ENCODE measurements at places on chromosomes 2 and 18.

- DNase-seq, result no peak
These were observed 4.8 kb upstream of the NIFK start for GRCh38 chr2:121741450-121741849.

DNA sequence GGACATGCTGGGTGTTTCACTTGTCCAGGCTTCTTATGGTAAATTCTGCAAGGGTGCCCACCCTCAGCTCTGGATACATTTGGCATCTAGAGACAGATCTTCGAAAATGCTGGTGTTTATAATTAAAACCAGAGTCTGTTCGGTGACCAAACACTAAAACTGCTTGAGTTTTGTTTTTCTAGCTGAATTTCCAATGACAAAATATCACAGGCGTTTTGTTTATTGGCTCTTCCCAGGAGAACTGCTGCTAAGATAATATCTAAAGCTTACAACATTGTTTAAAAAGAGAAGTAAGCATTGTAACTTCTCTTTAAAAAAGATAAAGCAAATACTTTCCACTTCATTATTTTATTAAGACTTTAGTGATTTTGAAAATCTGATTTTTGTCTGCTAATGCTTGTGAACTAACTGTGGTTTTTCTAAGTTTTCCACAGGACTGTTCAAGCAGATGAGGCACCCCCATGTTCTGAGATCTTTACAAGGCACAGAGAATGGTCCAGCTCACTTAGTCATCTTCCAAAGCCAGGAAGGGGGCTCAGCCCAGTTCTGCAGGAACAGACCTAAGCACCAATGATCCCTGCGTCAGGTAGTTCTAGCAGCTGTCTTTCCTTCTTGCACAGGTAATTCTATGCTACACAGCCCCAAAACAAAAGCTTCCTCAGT lies 94.8 kb upstream of the LTBP1 start:
- no peak for DNase-seq

DNA sequence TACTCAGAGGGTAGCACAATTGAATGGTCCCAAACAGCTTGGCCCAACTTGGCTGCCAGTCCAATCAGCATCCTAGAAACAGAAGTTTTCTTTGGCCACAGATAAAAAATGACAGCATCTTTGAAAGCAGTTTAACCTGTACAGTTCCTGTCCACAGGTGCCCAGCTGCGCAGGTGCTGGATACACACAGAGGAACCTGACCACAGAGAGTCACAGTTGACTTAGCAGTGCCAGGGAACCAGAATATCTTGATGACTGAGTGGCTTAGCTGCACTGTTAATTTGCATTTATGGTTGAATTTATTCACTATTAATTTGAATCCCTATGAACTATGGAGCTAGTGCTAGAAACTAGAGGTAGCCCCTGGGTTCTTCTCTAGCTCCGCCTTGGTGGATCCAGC lies 93.7 kb downstream of the TPGS2 start:
- DNase-seq, result no peak

DNA sequence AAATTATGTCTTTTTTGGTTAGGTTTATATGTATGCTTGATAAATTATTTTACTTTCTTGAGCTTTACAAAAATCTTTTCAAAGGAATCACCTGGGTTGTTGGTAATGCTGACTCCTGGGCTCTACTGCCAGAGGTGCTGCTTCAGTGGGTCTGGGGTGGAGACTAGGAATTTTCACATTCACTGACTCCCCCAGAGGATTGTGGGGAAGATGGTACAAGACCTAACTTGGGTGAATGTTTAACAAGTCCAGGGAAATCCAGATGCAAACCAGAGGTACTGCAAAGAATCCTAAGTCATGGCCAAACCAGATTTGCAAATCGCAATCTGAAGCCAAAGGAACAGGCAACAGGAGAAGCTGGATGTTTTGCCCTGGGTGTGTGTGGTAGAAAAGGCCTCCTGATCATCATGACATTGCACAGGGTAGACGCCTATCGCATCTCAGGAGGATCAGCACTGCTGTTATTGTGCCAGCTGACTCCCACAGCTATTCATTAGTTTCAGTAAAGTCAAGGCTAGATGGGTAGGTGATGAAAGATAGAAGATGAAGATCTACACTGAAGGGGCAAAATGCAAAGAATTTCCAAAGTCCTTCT lies 185.2 kb downstream of the BARD1 start:
- no peak for DNase-seq

DNA sequence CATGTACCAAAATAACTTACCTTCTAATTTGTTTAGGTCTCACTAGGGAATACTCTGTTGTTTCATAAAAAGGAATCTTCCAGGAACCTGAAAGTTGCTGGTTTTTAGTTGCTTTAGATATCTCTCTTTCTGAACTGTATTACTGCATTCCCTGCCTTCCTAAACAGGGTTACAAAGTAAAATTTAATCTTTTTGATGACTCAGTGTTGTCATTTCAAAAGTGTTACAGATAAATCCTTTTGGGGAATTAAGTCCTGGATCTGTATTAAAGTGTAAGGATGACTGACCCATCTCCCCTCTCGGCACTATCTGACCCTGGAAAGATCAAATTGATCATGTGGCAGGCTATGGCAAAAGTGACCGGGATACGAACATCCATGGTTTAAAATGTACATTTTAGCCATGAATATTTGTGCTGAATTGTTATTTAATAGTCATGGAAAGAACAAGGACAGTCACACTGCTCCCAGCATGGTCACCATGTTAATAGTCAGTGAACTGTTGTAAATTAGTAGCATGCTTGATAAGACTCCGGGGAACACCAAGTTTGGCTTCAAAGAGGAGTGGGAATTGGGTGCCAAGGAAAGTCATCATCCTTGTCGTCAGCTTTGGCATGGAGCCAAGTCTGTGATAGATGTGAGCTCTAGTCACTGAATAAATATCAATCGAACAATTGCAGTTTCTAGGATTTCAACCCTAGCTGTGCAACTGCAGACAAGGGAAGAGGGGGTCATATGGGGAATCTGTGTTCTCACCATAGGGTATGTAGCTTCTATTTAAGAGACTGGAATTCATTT lies 4.2 kb downstream of the PLEKHA3 start:
- DNase-seq, result no peak

GRCh38 chr2:6883448-6884122 lies 6.0 kb downstream of the RSAD2 start:
- DNase-seq, result no peak

GRCh38 chr2:144914113-144914512 lies 394.2 kb upstream of the ZEB2 start:
- DNase-seq, result no peak

DNA sequence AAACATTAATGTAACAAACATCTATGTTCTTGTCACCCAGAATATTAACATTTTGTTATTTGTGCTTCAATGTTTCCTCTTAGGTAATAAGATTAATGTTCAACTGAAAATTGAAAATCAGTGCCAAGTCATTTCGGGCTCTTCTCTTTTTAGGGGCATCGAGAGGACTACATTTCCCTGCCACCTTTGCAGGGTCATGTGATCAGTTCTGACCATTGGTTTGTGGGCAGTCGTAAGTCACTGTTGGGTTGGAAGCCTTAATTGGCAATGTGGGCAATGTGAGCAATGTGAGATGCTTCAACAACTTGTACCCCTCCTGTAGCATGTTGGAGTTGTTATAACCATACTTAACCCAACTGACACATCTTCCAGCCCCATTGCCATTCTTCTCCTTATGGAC lies 10.1 kb upstream of the CYRIA start:
- no peak for DNase-seq

DNA sequence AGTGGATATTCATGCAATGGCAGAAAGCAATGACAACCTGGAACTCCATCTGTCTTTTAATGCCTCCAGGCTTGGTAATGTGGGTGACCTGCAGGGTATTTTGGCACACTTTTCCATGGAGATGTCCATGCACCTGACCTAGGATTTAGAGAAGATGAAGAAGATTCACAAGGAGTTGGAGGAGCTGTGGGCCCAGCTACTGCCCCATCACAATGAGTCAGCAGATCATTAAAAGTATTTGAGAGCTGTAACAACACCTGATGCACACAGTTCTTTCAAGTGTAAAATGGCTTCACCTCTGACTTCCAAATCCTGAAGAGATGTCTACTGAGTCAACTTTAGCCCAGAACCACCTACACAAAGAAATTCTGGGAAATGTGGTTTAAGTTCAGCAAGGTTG lies 22.1 kb upstream of the OSR1 start:
- no peak for DNase-seq

- peak; percentile 65 for DNase-seq
These were observed 56.7 kb upstream of the MSTN start for GRCh38 chr2:190119257-190119656.

DNA sequence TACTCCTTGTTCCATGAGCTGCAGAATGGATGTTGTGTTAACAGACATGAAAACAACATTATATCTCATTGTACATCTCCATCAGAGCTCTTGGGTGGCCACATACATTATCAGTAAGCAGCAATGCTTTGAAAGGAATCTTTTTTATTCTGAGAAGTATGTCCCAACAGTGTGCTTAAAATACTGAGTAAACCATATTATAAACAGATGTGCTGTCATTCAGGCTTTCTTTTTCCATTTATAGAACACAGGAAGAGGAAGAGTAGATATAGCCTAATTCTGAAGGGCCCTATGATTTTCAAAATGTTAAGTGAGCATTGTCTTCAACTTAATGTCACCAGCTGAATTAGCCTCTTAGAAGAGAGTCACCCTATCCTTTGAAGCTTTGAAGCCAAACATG lies 44.3 kb upstream of the CABYR start:
- DNase-seq, result no peak

GRCh38 chr2:65293376-65293775 lies 65.7 kb downstream of the ACTR2 start:
- no peak for DNase-seq

- DNase-seq, result no peak
These were observed 11.5 kb downstream of the GCC2 start for GRCh38 chr2:108460345-108461037.

- DNase-seq, result no peak
These were observed 66.1 kb upstream of the DTNA start for GRCh38 chr18:34643989-34644388.

GRCh38 chr2:235047171-235048160 lies 95.6 kb downstream of the SH3BP4 start:
- DNase-seq, result no peak

- no peak for DNase-seq
These were observed 22.3 kb upstream of the CAVIN2 start for GRCh38 chr2:191869178-191869577.

GRCh38 chr2:98172951-98173350 lies 86.0 kb downstream of the VWA3B start:
- DNase-seq, result no peak

- DNase-seq, result no peak
These were observed 12.2 kb downstream of the GREB1 start for GRCh38 chr2:11546072-11546471.

DNA sequence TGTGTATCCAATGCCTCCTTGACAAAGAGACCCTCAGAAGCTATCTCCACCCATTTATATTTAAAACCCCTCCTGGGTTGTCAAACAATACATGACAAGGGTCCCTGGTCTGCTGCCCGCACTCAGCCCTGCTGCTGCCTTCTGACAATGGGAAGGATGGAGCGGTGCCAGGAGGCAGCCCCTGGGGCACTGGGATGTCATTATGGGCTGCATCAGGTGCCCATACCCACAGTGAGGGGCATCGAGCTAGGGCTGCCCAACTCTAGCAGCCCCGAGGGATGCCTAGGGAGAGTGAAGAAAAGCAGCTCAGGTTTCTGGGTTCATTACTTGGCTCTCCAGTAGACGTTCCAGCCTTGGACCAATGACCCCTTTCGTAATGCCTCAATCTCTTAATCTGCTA lies 301.7 kb downstream of the ALK start:
- DNase-seq, result no peak

GRCh38 chr2:84938194-84938879 lies 32.6 kb upstream of the KCMF1 start:
- DNase-seq, result peak; percentile 81

DNA sequence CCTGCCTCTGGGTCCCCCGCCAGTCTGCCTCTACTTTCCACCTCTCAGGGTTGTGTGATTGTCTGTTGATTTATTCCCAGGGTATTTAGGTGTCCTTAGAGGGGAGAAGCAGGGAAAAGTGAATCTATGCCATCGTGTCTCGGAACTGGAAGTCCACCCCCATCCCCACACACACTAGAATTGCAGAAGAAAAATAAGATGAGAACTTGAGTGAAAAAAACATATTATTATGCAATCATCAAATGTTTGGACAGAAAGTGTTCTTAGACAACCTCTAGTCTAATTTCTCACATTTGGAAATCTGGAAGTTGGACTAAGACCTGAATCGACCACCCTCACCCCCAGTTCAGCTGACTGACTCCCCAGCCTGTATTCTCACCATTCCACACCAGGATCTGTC lies 14.1 kb upstream of the CASP8 start:
- no peak for DNase-seq

GRCh38 chr18:30342675-30343074 lies 699.9 kb downstream of the DSC3 start:
- no peak for DNase-seq

- no peak for DNase-seq
These were observed 48.5 kb upstream of the GLI2 start for GRCh38 chr2:120687210-120687609.

DNA sequence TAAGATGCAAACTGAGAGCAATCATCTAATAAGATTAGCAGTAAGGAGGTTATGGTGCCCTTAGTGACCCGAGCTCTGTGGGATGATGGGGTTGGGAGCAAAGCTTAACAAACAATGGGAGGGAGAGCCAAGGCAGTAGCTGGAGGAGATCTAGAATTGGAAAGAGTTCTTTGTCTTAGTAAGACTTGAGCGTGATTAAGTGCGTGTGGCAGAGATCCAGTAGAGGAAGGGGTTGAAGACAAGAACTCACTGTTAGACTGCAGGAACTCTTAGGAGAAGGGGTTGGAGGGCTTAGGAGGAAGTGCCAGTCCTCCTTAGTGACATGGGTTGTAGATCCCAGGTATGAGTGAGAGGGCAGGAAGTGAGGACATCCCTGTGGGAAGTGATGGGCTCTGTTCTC lies 184.7 kb downstream of the GFPT1 start:
- DNase-seq, result no peak

GRCh38 chr2:14601156-14601770 lies 31.3 kb upstream of the LRATD1 start:
- DNase-seq, result no peak

GRCh38 chr18:9570255-9570654 lies 44.1 kb downstream of the PPP4R1 start:
- no peak for DNase-seq

DNA sequence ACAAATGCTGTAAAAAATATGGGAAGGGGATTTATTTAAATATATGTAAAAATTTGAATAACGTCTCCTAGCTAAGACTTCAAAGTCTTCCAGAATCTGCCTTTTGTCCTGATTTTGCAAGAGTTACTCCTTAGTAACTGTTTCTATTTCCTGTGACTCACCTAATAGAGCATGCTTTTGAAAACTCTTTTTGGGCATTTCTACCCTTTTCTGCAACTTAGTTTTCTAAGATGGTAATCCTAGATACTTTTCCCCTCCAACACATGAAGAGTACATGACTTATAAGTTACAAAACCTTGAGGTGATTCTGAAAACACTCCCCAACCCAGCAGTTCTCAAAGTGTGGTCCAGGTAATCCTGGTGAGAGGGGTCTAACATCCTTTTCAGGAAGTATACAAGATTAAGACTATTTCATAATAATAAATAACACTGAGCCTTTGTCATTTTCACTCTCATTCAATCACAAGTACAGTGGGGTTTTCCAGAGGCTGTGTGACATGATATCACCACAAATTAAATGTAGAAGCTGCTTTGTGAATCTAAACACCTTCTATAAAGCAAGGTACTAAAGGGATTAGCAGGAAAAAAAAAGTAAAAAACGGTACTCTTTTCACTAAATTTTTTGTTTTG lies 31.9 kb downstream of the PPP4R3B start:
- DNase-seq, result no peak

Measured in activated CD8-positive, alpha-beta memory T cell treated with anti-CD3 and anti-CD28 coated beads for 24 hours (primary cell).